ENCODE measurements at places on chromosomes 6 and 20.

- no peak for DNase-seq
Observed at GRCh38 chr6:89313006-89313405, 2.1 kb downstream of the GABRR2 start.

DNA sequence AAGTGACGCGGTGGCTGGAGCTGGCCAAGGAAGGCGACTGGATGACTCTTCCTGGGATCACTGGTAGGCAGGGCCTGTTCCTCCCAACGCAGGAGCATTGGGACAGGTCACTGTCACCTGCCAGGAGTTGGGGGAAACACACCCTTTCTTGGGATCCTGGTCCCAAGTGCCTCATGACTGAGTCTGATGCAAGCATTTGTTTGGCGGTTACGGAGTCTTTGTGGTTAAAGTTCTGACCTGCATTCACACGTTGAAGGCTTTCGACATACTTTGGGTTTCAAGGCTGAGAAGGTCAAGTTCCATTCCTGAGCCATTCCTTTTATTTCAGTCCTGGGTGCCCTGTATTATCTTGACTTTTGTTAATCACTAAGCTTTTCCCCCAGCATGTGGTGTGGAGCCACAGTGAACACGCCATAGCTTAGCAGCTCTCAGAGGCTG is 6.0 kb downstream of the PNLDC1 start:
- no peak for DNase-seq

GRCh38 chr6:55918639-55919038 is 43.2 kb upstream of the BMP5 start:
- no peak for DNase-seq

DNA sequence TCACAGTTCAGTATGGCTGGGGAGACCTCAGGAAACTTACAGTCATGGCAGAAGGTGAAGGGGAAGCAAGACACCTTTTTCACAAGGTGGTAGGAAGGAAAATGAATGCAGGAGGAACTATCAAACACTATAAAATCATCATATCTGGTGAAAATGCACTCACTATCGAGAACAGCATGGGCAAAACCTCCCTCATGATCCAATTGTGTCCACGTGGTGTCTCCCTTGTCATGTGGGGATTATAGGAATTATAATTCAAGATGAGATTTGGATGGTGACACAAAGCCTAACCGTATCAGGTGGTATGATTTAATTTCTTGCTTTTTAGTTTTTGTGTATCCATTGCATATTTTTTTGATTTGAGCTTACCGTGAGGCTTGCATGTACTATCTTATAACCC is 133.2 kb upstream of the SYNCRIP start:
- DNase-seq = no peak

GRCh38 chr20:50488236-50488806 is 21.9 kb upstream of the PTPN1 start:
- DNase-seq = no peak

DNA sequence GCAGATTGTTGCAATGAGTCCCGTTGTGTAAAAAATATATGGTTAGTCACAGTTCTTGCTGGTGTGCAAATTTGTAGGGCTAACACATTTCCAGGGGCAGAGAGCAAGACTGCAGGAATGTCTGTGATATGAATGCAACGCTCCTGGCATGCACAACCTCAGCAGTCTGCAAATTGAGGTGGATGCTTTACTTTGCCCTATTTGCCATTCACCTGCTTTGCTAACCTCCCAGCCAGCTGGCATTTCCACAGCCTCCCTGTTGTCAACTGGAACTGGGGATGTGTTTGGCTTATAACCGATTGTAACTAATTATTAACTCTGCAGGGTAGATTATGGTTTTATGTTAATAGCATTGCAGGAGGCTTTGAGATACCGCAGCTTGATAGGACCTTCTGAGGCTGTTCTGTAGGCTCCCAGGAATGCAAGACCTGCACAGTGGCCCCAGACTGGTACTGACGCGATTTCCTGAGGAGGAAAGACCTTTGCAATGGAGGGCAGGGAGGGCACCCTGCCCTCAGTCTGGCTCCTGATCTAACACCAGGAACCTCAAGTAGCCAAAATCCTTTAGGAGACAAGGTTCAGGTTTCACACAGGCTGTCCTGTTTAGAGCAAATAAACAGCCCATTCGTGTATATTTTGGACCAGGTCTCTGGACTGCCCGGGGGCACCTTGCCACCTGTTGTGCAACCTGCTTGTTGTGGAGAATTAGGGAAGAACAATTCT is 53.4 kb downstream of the EDN1 start:
- no peak for DNase-seq

GRCh38 chr6:44036196-44036595 is 91.1 kb downstream of the MRPL14 start:
- no peak for DNase-seq

DNA sequence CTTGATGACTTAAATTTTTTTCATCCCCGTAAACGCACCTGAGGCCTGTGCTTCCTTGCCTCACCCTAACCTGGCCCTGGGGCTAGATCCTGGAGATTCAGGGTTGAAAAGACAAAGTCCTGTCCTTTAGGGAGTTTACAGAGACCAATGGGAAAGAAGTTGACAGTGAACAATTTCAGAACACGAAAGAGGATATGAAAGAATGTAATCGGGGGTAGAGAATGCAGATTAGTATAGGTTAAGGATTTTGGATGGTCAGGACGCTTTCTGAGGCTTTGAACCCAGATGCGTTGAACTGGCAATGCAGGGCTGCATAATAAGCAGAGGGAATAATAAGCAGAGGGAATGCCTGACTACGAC is 1.7 kb upstream of the FBXO5 start:
- DNase-seq = no peak

GRCh38 chr6:31402324-31403282 is 792 bp upstream of the MICA start:
- DNase-seq = no peak
